NCI-H510A (cell line): ENCODE measurements at places on chromosomes 6 and 20.

GRCh38 chr20:60815656-60816055 lies 436.4 kb upstream of the CDH4 start:
- DNase-seq, result no peak

DNA sequence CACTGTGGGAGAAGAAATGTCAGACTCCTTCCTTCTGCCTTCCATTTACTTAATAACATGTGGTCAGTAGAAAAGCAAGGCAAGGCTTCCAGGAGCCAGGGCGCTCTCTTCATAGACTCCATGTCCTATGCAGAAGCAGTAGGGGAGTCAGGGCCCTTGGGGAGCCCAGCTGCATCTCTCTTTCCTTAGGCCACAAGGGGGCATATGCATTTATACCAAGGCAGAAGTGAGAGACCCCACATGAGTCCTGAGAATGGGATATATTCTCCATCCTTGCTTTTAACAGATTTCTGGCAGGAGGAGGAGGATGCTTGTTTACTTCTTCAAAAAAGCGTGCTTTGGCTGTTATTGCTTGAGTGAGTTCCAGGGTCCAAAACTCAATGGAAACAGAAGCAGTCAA lies 198.5 kb downstream of the HIVEP2 start:
- no peak for DNase-seq

DNA sequence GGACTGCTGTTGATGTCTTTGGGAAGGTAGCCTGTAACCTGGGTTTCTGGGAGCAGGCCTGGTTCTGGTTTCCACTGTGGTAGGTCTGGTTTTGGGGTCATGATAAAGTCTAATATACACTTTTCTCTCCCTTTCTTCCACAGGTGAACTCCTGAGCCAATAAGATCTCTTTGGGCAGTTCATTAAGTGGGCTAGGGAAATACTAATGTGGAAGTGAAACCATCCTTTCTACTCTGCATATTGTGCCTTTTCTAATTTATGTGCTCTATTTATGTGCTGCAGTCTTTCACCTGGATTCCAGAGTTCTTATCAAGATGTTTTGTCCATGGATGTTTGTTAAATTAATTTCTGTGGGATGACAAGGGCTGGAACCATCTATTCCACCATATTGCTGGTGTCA lies 165.7 kb upstream of the PTPRK start:
- no peak for DNase-seq

- no peak for DNase-seq
These were observed 88.6 kb upstream of the MAFB start for GRCh38 chr20:40777653-40778052.

DNA sequence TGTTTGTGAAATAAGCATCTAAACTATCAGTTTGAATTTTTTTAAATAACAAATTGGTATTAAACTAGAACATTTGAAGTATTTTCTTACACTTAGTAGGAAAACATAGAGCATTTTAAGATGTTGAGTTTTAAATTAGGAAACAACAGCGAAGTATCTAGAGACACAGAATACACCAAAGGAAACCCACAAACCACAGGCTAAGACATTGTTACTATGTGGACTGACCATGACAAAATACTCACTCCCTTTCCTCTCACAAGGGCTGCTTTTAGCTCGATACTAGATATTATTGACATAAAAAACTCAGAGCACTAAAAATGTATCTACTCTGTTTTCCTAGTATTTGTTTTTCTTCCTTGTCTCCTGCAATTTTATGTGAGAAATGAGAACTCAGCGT lies 266.0 kb upstream of the CITED2 start:
- DNase-seq, result no peak

- no peak for DNase-seq
These were observed 116.0 kb downstream of the SYCP2 start for GRCh38 chr20:59817406-59817805.
